Left renal pelvis (tissue), 4 donors: ENCODE measurements at places on chromosomes 1 and 21.

- DNase-seq: no peak
Measured at GRCh38 chr1:53777272-53777671, 38.3 kb upstream of the GLIS1 start.

GRCh38 chr1:231939118-231939517 is 312.5 kb downstream of the DISC1 start:
- no peak for DNase-seq

GRCh38 chr1:202836623-202837403 is 26.1 kb downstream of the PCAT6 start:
- no peak for DNase-seq

DNA sequence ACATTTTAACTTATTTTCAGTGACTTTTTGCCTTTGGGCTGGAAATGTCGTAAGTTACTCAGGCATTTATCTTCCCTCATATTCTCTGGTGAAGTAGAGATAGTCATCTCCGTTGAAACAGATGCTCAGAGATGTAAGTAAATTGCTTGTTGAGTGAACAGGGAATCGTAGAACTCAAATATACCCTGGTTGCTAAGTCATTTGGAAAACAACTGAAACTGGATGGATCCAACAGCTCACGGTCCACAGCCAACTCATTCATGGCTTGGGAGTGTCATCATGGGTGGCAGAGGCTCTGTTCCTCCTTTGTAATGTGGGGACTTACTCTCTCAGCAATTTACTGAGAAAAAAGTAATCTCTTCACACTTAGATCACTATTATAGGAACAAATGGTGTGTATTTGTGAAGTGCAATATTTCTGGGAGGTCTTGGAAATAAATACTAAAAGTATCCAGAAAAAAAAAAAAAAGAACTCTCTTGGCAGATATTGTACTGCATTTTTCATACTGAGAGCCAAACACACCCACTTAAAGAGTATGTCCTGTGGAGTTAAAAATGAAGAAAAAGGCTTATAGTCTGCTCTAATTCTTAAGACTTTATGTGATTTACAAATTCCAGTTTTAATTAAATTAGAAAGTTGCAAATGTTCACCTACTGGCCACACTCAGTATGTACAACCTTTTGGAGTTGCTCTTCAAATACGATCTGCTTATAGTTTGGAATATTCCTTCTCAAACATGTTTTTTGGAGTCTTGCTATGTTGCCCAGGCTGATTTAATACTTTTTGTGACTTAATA is 107.4 kb downstream of the LEPR start:
- no peak for DNase-seq

DNA sequence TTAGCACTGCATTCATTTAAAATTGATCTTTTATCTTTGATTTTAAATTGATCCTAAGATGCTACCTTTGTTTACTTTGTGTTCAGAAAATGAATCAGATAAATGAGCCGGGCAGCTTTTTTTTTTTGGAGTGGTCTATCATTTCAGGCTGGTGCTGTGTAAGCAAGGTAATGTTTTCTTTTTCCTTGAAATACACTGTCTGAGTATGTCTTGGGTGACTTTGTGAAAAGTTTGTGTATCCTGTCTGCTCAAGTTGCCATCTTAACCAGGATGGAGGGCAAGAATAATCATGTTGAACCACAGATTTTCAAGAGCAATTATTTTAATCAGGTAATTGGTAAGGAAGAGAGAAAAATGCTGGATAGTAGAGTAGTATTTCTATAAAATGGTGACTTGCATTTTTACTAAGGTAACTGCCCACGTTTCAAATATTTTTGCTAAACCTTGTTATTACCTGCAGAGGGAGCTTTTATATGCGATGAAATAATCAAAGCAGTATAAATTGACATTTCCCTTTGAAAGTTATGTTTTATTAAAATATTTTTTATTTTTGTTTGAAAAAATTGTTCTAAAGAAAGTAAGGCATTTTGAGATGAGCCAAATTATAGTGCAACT is 11.1 kb downstream of the ADGRL2 start:
- no peak for DNase-seq
